Activated T-helper 1 cell treated with Interleukin-2 at 50 U/mL for 16 hours (primary cell): ENCODE measurements at places on chromosomes 2 and 18.

GRCh38 chr2:69989009-69989408 lies 27.6 kb upstream of the ASPRV1 start:
- DNase-seq = no peak

DNA sequence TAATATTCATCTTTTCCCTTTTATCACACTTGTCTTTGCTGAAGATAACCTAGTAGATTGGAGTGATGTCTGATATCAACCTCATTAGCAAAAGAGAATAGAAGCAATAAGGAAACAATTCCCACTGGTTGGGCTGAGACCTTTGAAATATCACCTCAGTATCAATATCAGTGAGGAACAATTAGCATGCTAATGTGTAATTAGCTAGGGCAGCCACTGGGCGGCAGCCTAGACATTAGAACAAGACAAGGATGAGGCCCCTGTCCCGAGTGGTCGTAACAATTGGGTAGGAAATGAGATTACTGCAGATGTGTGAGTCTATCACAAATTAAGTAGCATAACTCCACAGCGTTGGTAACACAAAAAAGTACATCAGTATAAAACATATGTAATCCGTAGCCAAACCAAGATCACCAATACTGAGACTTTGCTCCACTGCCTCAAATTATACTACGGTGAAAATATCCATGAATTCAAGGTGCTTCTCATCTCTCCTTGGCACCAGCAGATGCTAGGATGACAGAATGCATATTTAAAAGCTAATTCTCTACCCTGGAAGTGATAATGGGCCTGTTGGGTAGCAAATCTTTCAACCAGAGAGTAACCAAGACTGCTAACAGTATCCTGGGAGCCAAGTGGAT lies 99.1 kb downstream of the ALPK2 start:
- peak; percentile 33 for DNase-seq

DNA sequence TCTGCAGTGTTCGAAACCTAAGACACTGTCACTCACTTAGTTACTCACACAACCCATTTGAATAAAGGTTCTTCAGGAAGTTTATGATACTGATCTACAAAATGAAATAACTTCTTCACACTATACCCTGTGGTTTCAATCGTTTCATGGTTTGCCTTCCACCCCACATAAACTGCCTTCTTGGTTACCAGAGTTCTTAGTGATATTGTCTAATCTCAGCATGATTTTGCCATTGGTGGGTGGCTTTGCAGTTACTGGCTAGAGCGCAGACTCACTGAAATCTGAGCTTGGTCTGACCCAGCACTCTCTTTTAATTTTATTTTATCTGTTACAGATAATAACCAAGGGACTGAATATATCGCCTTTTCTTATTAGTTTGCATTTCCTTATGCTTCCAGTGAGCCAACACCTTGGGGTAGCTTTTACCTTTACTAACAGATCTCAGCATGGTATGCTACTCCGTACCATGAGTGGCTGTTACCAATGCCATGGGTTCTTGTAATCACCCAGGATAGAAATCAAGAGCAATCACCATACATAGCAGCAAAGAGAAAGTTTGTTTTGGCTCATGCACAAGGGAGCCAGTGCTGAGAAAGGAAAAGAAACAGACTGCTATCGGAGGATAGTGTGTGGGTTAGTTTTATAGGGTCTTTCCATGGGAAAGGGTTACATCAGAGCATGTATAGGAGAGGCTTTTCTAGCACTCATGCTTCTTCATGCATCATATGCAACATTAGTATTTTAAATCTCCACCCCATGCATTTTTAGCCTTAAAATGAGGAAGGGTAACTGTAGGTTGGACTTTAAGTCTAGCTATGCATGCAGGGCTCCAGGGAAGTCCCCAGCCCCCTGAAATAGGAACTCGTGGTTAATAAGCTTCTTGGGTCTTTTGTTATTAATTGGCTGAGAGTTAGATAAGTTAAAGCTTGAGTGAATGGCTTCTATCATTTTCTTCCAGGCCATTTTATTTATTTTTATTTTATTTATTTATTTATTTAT lies 33.3 kb downstream of the ANXA4 start:
- no peak for DNase-seq

- no peak for DNase-seq
These were observed 38.8 kb downstream of the LIMS1 start for GRCh38 chr2:108573061-108573460.

- DNase-seq = no peak
These were observed 72.7 kb upstream of the MAP3K20 start for GRCh38 chr2:173002751-173003541.

GRCh38 chr18:65287652-65288051 lies 463.2 kb upstream of the CDH7 start:
- no peak for DNase-seq

GRCh38 chr2:237291138-237291792 lies 122.7 kb downstream of the COL6A3 start:
- no peak for DNase-seq

DNA sequence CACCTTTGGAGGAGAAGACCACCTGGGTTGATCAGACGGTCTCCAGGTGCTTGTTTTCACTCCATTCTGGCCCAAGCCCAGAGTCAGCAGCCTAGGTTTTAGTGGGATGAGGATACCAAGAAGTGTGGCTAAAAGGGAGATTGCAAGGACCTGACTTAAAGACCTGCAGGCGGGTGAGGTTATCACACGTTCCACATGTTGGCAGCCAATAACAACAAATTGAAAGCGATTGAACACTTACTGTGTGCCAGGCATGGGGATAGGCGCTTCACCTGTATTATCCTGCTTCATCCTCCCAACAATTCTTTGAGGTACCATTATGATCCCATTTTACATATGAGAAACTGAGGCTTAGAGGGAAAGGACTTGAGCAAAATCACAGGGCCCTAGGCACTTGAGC lies 5.0 kb downstream of the ARL4C start:
- no peak for DNase-seq

DNA sequence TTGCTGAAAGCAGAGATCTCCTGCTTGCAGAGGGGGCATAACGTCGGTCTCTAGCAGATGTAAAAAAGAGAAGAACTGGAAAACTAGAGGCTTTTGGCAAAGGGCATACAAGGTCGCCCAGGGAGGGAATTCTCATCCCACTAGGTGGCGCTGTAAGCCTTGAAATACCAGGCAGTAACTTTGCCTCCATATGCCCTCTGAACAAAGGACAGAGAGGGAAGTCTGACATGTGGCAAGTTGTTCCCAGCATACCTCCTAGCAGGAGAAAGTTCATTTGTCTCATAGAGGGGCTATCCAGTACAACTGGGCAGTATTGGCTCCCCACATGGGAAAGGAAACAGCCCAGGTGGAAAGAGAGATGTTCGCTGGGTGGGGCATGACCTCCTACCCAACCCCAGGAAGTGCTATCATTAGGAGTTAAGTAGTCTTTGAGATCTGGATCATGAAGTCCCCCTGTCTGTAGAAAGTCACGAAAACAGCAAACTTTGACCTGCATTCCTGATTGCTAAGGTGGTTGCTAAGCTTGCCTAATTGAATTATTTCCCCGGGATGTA lies 39.9 kb downstream of the STK17B start:
- peak; percentile 14 for DNase-seq

DNA sequence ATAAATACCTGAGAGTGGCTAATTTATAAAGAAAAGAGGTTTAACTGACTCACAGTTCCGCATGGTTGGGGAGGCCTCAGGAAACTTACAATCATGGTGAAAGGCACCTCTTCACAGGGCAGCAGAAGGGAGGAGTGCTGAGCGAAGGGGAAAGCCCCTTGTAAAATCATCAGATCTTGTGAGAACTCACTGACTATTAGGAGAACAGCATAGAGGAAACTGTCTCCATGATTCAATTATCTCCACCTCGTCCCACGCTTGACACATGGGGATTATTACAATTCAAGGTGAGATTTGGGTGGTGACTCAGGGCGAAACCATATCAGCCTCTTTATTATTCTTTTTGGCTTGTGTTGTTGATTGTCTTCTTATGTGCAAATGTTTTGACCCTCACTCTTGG lies 76.2 kb downstream of the WDR7 start:
- DNase-seq = no peak

DNA sequence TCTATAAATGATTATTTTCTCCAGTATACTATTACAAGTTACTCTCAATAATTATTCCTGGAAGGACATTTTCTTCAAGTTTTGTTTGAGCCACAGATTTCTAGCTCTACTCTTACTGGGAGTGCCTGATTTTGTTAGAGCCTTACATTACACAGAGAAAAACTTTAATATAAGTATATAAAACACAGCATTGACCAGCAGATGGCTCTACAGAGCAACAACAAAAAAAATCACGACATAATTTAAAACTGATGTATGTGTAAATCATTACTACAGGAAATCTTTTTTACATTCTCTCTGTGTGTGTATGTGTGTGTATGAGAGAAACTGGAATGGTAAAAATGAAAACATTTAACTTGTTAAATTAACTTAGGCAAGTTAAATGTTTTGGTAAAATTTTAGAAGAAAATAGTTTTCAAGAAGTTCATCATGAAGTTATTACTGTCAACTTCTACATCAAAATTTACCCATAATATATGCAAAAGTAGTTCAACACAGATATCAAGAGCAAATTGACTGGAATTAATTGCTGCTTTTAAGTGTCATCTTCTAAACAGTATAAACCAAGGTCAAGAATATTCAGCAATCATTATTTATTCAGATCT lies 103.3 kb downstream of the MDH1 start:
- no peak for DNase-seq

GRCh38 chr2:12278217-12278750 lies 438.5 kb upstream of the TRIB2 start:
- no peak for DNase-seq

GRCh38 chr2:108330979-108331378 lies 42.3 kb downstream of the SULT1C2 start:
- DNase-seq = no peak

- DNase-seq = no peak
These were observed 19.6 kb upstream of the SEH1L start for GRCh38 chr18:12928206-12928605.

- DNase-seq = no peak
These were observed 35.0 kb downstream of the ITGA6 start for GRCh38 chr2:172462373-172462848.

DNA sequence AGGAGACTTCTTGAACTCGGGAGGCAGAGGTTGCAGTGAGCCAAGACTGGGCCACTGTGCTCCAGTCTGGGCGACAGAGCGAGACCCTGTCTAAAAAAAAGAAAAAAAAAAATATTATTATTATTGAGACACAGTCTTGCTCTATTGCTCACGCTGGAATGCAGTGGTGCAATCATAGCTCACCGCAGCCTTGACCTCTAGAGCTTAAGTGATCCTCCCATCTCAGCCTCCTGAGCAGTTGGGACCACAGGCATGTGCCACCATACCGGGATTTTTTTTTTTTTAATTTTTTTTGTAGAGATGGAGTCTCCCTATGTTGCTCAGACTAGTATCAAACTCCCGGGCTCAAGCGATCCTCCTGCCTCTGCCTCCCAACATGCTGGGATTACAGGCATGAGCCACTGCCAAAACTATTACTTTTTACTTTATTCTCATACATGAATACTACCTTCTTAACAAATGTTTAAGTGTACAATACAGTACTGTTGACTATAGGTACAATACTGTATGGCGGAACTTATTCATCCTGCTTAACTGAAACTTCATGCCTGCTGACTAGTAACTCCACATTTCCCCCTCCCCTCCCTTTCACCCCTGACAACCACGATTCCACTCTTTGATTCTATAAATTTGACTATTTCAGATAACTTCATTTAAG lies 15.5 kb downstream of the FBXO11 start:
- DNase-seq = no peak

DNA sequence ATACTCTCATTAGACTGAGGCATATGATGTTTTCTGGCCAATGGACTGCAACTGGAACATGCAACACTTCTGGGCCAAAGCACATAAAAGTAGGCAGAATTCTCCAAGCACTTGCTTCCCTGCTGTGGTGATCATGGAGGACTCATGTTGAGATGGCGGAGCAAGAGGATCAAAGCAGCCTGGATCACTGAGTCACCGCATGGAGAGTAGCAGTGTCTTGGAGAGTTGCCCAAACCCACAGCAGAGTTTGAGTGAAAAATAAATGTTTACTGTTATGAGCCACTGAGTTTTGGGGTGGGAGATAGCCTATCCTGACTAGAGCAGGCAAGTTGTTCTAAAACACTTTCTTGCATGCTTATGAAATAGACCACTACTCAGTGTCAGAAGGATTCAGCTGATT lies 359.5 kb downstream of the ZNF521 start:
- DNase-seq = no peak

DNA sequence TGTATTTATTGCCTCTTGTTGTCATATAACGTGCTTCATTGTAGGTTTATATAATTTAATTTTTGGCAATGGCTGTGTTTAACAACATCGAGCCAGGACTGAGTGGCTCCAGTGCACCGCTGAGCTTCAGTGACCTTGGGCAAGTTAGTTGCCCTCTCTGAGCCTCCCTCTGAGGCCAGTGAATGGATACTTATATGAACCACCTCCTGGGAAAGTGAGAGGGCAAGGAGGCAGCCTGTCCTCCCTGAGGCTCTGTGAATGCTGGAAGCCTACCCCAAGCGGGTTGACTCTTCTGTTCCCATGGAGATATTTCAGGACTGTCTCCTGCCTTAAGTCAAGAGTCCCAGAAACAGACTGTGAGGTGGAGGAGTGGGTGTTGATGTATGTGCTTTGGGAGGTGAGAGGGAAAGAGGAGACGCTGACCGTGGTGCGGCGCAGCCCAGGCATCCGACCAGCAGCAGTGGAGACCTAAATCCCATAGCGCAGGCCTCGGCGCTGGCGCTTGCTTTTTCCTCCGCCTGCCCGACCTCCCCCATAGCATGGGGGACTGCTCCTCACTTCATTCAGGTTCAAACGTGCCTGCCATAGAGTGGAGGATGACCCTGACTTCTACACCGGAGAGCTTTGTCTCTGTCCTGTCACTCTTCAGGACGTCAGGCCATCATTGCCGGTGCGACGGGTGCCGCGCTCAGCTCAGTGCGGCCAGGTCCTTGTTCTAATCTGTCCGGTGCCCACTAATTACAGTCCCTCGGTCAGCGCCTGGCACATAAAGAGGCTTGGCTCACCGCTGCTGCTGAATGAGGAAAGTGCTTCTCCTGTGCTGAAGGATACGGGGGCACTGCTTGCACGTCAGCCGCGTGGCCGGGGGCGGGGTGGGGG lies 167.3 kb upstream of the HS6ST1 start:
- DNase-seq = no peak

- DNase-seq = no peak
These were observed 59.0 kb upstream of the SPATS2L start for GRCh38 chr2:200247494-200247893.

- no peak for DNase-seq
These were observed 106.0 kb downstream of the UBR3 start for GRCh38 chr2:169933124-169933711.

GRCh38 chr2:232890896-232891601 lies 21.0 kb downstream of the SNORC start:
- DNase-seq = no peak

DNA sequence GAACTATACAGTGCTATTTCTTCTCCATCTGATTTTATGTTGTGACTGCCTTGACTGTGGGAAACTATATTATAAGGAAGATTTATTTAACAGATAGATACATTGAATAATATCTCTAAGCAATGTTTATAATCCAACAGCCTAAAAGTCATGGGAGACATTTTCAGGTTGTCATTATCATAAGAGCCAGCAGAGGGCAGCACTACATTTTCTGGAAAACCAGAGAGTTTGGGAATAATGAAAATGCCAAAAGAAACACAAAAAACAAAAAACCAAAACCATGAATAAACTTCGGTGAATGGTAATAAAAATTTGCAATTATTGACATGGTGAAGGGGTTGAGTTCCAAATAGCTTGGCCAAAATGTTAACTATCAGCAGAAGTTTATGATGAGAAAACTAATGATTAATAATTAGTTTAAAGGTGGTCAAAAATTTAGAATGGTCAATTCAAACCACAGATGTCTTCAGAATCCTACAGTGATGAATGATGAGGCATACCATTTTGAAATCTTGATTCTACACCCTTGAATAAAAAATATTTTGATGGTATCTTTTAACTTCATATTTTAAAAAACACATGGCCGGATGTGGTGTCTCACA lies 4.7 kb downstream of the EEF1B2 start:
- no peak for DNase-seq
